ENCODE measurements at places on chromosomes 16 and 17.

DNA sequence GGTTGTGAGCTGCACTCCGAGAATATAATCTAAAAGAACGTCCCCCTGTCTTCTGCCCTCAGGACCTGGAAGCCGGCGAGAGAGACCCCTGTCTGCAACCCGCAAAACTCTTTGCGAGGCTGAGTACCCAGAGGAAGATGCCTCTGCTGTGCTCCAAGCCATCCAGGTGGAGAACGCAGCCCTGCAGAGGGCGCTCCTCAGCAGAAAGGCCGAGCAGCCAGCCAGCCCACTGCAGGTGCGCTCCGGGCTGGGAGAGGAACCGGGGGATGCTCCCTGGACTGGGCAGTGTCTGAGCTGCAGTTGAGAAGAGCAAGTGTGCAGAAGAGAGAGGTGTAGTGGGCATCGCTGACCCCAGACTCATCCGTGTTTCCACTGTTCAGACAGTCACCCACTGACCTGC is 148.3 kb downstream of the KATNIP start:
- no peak for DNase-seq

DNA sequence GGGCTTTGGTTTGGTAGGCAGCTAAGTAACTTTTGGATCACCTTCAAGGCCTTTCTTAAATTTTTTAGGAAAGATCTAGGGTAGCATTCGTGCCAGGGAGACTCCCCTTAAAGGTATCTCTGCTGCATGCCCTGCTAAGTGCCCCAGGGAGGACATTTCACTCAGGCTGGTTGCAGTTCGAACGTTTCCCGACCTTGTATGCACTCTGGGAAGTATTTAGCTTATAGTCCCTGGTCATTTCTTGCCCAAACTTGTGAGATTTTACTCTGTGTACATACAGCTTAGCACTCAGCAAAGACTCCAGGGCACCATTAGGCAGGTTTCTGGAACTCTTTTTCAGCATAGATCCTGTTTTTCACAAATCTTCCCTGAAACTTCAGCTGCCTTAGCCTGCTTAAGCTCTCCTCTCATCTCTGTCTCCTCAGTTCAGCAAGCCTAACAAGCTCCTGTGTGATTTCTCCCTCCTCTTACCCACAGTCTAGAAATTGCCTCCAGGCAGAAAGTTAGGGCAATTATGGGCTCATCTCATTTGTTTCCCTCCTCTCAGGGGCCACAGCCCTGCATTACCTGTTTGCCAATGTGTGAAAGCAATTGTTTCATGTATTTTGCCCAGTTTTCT is 84.6 kb downstream of the MRTFB start:
- no peak for DNase-seq

DNA sequence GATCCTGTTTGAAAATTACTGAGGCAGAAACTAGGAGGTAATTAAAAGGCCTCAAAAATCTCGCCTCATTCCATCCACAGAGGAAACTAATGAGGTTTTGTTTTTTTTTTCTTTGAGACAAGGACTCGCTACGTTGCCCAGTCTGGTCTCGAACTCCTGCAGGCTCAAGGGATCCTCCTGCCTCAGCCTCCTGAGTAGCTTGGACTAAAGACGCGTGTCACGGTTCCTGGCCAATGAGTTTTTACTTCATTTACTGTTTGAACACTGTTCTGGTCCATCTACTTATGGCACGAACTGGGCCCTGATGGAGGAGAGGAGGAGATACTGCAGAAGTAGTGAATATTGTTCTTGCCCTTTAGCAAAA is 600 bp upstream of the BLTP2 start:
- DNase-seq, result no peak

GRCh38 chr16:67169011-67169451 is 1.3 kb upstream of the NOL3 start:
- no peak for DNase-seq

DNA sequence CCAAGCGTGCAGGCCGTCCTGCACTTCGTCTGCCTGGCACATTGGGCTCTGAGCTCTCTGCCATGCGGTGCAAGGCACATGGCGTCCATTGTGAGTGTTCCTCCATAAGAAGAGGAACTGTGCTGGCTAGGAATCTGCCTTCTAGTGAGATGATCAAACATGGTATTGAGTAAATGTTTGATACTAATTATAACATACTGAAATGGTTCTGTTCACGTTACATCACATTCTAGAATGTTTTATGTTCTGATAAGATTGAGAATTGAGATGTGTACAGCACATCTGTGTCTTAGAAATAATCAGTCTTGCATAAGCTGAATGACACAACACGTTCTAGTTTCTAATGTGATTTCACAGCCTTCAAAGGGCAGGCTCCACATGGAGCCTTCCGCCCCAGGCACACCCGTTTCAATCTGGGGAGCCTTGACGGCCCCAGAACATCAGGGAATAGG is 42.9 kb downstream of the USP10 start:
- DNase-seq, result no peak

DNA sequence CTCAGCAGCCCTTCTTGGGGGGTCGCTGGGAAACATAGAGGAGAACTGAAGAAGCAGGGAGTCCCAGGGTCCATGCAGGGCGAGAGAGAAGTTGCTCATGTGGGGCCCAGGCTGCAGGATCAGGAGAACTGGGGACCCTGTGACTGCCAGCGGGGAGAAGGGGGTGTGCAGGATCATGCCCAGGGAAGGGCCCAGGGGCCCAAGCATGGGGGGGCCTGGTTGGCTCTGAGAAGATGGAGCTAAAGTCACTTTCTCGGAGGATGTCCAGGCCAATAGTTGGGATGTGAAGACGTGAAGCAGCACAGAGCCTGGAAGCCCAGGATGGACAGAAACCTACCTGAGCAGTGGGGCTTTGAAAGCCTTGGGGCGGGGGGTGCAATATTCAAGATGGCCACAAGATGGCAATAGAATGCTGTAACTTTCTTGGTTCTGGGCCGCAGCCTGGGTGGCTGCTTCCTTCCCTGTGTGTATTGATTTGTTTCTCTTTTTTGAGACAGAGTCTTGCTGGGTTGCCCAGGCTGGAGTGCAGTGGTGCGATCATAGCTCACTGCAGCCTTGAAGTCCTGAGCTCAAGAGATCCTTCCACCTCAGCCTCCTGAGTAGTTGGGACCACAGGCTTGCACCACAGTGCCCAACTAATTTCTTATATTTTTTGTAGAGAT is 3.4 kb downstream of the STH start:
- DNase-seq, result peak; percentile 59

- no peak for DNase-seq
Measured at GRCh38 chr16:26175944-26176343, 484.2 kb downstream of the HS3ST4 start.

DNA sequence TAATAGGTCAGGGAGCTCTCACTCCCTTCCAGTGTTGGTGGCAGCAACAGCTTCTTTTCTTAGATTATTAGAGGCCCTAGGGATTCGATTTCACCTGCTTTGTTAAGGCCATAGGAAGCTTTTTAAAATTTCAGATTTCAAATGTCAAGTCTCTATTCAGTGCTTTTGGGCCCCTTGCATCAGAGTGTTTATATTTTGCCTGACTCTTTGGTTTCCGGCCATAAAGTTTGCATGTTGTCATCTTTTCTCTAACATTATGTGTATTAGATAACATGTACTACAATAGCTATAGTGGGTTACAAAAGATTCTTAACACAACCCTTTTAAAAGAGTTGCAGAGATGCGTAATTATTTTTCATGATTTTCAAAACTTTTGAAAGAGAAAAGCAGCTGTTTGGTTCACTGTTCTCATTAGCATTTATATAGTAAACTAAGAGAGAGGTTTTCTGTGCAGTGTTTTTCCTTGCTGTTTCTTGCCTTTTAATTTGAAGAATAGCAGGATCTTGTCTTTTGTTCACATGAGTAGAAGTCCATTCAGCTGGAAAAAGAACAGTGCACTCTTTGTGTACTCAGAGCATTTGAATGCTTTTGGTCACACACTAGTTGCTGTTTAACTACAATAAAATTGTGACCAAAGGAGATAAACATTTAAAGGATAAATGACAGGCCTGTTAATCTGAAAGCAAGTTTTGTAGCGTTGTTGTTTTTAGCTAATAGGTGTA is 52.5 kb downstream of the FTO start:
- DNase-seq, result no peak

- DNase-seq, result no peak
Measured at GRCh38 chr17:43721537-43722268, 36.9 kb downstream of the SOST start.

DNA sequence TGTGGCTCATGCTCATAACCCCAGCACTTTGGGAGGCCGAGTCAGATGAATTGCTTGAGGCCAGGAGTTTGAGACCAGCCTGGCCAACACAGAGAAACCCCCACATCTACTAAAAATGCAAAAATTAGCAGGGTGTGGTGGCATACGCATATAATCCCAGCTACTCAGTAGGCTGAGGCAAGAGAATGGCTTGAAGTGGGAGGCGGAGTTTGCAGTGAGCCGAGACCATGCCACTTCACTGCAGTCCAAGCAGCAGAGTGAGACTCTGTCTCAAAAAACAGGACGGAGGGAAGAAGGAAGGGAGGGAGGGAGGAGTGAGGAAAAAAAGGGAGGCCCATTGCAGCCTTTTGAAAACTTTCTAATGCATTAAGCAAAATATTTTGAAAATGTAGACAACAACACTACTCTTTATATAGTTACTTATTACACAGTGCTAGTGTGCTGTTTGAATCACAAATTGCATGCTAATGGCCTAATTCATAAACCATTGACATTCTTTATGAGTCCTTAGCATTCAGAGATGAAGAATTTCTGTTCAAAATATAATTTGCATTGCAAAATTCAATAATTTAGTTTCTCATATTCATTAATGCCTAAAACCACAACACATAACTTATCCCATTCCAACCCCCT is 59.4 kb downstream of the TMEM114 start:
- no peak for DNase-seq

DNA sequence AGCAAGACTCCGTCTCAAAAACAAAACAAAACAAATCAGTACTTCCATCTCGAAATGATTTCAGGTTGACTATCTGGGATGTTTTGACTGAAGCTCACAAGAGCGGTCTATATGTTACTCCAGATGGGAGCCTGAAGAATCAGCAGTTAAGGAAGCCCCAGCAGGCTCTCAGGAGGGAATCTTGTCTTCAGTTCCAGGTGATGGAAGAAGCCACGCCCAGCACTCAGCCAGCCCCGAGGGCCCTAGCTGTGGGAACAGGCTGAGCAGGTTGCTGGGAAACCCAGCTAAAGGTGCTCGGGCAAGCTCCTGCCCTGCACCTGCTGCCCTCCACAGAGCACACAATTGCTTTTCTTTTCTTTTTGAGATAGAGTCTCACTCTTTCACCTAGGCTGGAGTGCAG is 32.4 kb downstream of the WIPI1 start:
- DNase-seq, result no peak

DNA sequence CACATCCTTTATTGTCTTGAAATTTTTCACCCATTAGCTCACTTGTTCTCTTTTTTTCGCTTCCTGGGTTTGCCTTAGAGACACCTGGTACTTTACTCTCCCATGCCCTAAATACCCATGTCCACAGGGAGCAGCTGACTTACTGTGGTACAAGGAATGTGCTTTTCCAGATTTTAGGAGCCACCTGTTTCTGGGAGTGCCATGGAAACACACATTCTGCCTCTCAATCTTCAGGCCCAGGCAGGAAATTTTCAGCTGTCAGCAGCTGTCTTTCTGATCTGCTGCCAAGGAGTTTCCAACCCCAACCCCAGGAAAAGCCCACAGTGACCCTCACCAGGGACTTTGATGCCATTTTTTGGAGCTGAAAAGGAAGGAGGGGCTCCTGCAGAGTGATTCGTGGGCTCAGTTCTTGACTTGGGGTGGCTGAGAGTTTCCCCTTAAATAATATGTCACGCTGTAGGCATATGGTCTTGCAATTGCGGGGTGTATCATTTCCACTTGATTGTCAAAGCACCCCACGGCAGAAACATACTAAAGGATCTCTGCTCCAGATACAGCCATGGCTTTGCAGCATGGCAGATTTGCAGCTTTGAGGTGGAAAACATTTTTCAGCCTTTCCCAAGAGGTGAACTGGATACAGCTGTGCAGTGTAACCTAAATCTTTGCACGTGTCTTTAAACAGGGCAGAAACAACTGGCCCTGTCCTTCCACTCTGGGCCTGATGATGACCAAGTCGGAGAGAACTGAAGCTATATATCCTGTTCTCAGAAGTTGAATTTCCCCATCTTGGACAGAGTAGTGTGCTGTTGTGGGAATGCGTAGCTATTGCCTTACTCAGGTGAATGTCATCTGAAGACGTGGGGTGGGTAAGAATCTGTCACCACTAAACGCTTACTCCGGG is 19.2 kb downstream of the RBFOX1 start:
- no peak for DNase-seq

- no peak for DNase-seq
Measured at GRCh38 chr17:19748807-19749193, 702 bp upstream of the ALDH3A1 start.

DNA sequence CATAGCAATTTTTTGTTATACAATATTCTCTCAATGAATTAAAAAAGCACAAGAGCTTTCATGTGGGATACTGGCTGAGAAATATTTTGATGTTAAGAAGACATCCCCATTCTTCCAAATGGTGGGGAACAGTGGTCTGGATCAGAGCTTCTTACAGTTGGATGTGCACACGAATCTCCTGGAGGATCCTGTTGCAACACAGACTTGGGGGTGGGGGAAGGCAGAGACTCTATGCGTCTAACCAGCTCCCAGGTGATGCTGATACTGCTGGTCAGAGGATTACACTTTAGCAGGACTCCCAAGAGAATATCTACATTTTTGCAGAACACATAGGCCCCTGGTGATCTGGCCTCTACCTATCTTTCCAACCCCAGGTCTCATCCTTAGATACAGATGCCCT is 108.3 kb downstream of the SPACA3 start:
- DNase-seq, result no peak

DNA sequence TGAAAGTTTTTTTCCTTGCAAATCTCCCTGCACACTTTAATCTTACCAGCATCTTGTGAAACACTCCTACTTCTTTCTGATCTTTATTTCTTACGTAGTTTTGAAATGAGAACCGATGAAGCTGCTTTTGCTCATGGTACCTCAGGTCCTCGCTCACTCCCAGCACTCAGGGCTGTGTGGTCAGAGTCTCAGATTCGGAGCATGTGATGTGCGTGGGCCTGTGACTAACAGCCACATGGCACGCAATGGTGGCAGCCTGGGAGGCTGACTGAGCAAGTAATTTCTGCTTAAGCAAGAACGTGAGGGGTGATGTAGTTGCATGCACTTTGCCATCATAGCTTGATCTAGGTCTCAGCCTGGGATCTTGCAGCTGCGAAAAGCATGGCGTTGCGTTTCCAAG is 624.3 kb downstream of the MAF start:
- no peak for DNase-seq

DNA sequence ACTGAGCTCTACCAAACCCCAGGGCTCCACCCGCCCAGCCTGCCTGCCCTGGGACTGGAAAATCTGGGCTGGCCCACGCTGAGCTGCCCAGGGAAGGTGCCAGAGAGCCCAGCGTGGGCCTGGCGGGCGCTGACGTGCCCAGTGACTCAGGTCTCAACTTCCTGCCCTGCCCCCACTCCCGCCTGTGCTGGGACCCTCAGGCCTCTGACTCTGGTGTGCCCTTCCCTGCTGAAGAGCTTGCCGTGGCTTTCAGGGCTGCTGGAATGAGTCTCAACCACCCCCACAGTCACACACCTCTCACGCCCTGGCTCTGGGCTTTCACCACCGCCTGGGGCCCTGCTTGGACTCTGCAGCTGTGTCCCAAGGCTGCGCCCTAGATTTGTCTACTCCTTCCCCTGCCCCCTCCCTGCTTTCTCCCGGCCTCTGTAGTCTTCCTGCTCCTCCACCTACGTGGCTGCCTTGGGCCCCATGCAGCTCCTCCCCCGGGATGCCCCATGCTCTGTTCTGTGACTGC is 10.4 kb downstream of the LLGL1 start:
- no peak for DNase-seq
